ENCODE measurements at places on chromosomes 2 and 18. TPM values are rescaled to one million over a fixed set of nuclear protein-coding genes. Genes with fewer than 3 reads are reported as not detected.

Gene WIPF1
- 84.4 TPM for total RNA-seq

Gene ANKRD36
- 24.4 TPM for total RNA-seq

Gene SCYGR7
- total RNA-seq = not detected

Gene AKAIN1
- not detected for total RNA-seq

Gene SERPINB3
- not detected for total RNA-seq

Gene RGPD4
- total RNA-seq = not detected
